ENCODE measurements at places on chromosomes 2 and 18.

- DNase-seq = no peak
Measured at GRCh38 chr2:101025561-101025960, 23.5 kb downstream of the RPL31 start.

DNA sequence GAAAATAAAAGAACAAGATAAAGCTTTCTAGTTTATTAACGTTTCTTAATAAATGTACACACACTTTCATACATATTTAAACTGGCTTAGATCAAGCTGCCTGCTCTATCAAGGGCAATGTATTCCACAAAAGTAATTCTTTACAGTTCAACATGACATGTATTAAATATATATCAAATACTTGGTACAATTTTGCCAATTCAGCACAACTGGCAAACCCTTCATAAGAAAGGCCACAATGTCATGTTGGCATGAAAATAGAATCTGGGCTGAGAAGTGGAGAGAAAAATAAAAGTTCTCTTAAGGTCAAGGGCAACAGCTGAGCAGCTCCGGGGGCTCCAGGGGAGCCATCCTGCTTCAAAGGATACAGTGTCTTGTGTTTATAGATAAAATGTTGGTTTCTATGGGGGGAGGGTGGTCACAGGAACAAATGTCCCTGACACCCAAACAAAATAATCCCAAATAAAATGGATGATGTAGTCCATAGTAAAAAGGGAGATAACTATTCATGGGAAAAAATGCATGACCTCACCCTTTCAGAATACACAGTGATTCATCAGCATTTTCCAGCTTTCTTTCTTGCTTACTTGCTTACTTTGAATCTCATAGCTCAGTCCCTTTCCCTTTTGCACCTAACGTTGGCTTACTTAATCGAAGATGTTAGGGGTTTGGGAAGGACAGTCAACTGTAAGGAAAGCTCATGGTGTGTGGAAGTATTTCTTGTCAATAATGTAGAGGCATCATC, 494.9 kb downstream of the NYAP2 start:
- no peak for DNase-seq

GRCh38 chr2:197803033-197803444, 1.4 kb upstream of the PLCL1 start:
- DNase-seq = peak; percentile 60

- no peak for DNase-seq
Measured at GRCh38 chr2:225526760-225527390, 127.4 kb downstream of the NYAP2 start.

DNA sequence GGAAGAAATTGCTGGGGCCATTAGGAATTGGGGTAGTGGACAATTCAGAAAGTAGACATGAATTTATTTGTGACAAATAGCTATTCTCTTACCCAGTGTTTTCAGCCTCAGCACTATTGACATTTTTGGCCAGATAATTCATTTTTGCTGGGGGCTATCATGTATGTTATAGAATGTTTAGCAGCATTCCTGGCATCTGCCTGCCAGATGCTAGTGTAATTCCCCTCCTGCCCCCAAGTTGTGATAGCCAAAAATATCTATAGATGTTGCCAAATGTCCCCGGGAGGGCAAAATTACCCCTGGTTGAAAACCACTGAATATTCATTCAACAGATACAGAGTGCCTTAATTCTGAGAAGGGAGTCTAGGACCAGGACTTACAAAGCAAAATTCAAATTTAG, 183.6 kb downstream of the BABAM2 start:
- no peak for DNase-seq

All from activated CD4-positive, alpha-beta T cell treated with anti-CD3 and anti-CD28 coated beads, Interleukin-2, Interleukin-4, amounts not matched to agents 100 ng/mL and 50 ng/mL, durations not matched to agents 16 hours and 8 hours (primary cell).